ENCODE measurements at places on chromosomes 1 and 21.
A peak's percentile ranks its signal among the peaks of the same experiment; 100 is the strongest.

DNA sequence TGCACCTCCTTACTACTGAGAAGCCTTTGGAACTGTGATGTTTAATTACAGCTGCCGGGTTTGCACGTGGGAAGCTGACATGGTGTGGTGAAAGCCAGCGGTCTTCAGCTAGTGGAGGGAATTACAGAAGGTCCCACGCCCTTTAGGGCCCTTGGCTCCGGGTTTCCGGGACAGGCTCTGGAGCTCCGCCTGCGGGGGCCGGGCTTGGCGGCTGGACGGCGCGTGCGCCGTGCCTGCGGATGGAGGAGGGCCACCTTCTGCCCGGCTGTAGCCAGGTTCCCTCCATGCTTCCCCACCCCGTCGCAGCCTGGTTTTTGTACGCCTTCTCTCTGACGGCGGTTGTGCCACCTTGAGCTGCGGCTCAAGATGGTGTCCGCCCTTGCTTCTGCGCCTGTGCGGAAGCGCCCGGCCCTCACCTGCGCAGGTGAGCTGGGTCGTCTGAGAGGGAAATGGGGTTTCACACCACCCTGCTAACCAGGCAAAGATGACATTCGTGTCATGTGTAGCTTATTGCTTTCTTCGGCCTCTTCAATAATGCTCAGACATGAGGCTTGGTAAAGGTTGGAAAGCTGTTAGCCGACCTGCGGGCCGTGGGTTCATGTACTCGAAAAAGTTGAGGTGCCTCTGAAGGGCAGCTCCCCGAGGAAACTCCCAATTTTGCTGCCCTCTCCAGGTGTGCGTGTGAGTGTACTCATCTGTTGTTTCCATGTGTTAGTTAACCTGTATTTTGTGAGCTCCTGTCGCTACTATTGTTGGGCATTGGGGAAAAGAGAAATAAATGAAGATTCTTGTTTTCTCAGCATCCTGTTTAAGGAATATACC, 36.6 kb upstream of the OPRD1 start:
- peak; percentile 45 for DNase-seq

- DNase-seq = no peak
Observed at GRCh38 chr1:173253046-173253445, 45.9 kb upstream of the TNFSF4 start.

- DNase-seq = no peak
Observed at GRCh38 chr1:103492003-103492625, 33.4 kb upstream of the RNPC3 start.

DNA sequence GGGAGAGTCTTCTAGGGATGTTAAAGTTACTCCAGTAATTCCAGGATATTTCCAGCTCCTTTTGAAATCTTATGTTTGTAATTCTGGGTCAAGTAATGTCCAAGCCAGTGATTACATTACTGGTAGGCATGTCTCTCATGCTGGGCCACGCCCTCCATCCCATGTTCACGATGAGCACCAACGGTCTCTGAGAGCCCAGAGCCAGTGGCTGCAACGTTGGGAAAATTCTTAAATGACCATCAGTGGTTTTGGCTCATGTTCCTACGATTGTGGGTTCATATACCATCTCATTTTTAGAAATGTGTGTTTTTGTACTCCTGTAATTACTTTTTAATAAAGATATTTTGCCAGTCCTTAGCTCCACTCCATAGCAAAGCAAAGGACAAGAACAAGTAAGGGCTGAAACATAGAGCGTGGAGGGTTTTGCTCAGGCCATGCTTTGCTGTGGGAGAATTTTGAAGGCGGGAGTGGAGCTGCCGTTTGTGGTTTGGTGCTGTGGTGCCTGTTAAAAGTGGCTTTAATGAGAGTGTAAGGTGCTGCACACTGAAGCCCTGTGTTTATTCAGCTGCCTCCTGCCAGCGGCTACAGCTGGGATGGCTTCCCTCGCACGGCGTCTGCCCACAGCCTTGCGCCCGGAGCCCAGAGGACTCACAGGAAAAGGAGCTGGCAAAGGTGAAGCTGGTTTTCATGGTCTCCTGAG, 28.9 kb downstream of the VANGL1 start:
- peak; percentile 93 for DNase-seq

GRCh38 chr1:45359882-45360513, 19.8 kb upstream of the MUTYH start:
- DNase-seq = peak; percentile 55

- DNase-seq = peak; percentile 66
Observed at GRCh38 chr1:1889847-1890505, 911 bp downstream of the GNB1 start.

- DNase-seq = no peak
Observed at GRCh38 chr1:14820295-14821085, 222.0 kb downstream of the KAZN start.

- DNase-seq = no peak
Observed at GRCh38 chr1:99727575-99728185, 38.8 kb downstream of the FRRS1 start.

DNA sequence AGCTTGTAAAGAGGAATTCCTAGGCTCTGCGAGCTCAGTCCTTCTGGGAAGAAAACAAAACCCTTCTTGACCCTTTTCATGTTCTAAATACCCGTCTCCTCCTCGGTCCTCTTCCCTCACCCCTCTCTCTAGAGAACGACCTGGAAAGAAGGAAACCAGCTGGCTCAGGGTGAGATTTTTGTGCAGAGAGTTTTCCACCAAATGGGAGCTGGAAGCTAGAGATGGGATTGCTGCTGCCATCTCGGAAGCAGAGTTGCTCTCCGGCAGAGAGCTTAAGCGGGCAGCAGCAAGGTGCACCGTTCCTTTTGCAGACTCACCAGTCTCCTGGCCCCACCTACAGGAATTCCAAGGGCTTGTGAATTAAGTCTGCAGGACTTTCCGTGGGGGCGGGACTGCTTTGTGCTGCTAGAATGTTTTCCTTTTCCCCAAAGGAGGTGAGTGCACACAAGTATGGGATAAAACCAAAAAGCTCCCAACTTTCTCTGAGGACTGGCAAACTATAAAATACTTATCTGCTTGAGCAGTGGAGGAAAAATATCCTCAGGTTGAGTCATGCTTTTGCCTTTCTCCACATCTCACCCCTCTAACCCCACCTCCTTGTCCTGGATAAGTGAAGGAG, 29.1 kb upstream of the KIAA0040 start:
- DNase-seq = no peak

GRCh38 chr1:109892561-109893368, 17.9 kb upstream of the CSF1 start:
- DNase-seq = no peak

- no peak for DNase-seq
Observed at GRCh38 chr1:53080041-53080440, 18.0 kb downstream of the PODN start.

DNA sequence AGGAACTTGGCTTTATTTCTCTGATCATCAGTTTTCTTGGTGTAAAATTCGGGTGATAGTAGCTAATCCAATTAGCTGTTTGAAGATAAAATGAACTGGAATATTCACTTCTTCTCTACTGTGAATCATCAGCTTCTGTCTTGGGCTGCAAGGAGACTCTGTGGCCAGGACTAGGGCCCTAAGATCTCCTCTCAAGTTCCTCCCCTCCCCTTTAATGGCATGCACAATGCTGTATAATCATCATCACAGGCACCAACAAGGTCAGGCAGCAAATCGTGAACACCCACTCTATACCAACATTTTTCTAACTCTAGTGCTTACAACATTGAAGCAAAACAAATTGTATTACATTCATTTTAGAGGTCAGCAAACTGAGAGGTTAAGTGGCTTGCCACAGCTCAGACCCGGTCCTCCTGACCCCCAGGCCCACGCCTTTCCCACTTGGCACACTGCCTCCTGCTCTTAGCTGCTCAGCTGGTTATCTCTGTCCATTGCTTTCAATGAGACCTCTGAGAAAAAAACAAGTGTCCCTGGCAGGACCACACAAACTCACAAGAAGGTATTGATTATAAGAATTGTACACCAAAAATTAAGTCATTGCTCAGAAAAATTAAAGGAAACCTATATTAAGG, 31.8 kb downstream of the LRRC52 start:
- no peak for DNase-seq

DNA sequence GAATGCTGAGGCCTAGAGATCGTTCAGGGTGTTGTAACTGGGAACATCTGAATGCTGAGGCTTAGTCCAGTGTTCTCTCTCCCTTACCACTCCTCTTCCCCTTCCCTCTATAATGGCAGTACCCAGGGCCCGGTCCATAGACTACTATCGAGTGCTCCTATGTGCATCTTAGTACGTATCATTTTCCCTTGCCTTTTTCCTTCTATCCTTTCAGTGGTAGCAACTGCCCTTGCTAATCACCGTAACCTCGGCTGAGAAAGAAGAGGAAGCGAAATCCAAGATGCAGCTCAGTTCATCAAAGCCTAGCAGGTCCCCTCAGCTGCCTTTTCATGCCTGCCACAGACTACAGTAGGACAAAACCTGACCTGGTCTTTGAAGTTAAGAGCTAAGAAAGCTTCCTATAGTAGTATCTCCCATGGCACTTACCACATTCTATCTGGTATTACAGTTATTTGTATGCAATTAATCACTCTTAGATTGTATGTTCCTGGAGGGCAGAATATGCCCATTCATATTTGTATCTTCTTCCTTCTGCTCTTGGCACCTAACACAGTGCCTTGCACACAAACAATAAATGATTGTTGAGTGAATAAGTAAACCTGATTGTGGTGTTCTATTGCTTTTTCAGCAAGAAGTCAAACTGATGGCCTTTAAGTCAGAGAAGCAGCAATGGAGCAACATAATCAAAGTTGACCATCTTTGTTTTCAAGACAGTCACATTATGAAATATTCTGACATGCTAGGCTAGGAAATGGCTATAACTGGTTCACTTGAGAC, 22.4 kb downstream of the CNIH4 start:
- no peak for DNase-seq

DNA sequence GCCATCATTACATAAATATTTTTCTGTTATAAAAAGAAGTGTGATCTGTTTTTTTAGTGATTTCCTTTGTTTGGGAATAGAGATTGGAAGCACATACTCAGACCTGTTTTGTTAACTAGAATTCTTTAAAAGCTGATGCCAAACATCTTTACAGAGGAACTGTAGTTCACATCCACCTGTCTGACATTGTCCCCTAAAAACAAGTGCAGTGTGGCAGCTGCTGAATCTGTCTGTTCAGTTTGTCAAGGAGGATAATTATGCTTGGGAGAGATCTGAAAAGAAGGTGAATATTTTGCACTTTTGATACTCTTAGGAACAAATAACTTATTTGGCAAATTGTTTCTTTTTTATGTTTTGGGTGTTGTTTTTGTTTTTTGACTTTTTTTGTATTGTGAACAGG, 13.6 kb downstream of the AGMAT start:
- no peak for DNase-seq

DNA sequence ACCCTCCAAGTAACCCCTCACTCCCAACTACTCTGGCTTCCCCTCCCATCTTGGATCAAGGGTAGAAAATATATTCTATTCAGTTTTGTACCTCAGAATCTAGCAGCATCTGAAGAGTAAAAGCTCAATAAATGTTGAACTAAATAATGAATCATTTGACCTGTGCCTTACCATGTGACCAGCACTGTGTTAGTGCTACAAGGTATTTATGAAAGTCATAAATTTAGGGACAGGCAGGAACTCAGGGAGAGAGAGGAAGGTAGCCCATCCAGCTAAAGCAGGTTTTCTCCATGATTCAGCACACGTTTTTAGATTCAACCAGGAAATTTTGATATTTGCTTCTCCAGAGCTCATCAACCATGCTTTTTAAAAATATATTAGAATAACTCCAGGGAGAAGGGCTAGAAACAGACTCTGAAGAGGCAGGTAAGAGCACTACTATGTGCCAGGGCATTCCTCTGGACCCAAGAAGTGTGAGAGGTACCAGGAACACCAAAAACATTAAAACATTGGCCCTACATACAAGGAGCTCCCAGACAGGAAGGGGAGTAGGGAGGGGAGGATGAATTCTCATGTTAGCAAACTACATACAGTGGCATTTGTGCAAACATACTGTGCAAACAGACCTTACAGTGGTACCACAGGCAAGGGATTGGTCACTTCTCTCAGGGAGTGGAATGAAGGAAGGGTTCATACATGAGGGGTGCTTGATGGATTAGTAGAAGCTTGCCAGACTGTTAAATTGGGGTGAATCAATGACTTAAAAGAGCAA, 64.3 kb downstream of the FYB2 start:
- no peak for DNase-seq

DNA sequence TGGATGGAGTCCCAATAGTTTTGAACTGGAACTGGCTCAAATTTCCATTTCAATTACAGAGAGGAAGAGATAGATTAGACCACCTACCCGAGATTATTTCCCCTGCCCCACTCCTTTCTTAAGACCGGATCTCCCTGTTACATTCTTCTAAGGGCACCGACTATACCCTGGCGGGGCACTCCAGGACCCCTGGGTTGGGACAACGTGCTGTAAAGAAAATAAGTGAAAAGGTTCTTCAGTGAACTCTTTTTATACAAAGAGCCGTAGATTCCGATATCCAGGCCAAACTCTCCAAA, 6.7 kb downstream of the NR5A2 start:
- no peak for DNase-seq

DNA sequence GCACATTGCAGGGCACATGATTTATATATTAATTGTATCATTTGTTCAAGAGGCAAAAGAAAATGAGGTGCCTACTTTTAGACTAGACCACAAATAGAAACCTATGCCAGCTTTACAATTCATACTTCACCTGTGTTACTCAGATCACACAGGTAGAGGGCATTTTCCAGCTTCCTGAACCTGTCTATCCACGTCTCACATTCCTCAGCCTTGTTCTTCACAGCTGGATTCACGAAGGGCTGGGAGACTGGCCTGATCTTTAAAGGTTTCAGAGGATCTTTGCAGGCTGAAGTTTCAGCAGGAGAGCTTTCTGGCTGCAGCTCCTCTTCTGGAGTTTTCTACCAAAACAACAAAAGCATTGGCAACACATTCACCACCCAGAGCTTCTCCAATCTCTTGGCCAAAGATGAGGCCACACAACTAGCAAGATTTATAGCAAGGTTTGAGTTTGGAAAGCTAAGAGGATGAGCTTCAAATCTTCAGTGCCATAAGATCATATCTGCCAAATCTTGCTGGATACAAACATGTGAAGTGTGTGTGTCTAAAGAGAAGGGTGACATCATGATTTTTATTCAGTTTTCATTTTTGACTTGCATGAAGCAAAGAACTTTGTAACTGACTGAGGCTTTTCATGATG, 71.0 kb upstream of the CYP2J2 start:
- DNase-seq = no peak

DNA sequence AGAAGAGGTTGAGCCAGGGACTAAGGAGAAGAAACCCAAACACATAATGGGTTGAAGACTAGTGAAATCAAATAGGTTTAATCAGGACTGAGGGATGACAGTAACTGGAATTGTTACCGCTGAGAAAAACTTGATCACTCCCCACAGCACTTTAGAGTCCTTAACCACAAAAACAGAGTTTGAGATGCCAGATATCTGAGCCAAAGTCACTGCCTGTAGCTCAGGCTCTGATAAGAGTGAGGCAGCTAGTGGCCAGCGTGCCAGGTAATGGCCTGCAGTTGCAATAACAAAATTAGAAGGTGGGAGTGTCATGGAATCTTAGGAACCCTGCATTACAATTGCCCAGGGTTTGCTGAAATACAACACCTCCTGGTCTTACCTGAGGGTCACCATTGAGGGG, 48.0 kb downstream of the PRKAB2 start:
- DNase-seq = no peak

- DNase-seq = peak; percentile 87
Observed at GRCh38 chr1:182685215-182685614, 828 bp upstream of the RGS8 start.

Measured in NCI-H510A treated with DMSO at 0.1 percent for 48 hours (cell line).